ENCODE measurements at places on chromosomes 5 and 9.

- DNase-seq = no peak
These were observed 188.1 kb downstream of the RFX3 start for GRCh38 chr9:3337515-3338225.

DNA sequence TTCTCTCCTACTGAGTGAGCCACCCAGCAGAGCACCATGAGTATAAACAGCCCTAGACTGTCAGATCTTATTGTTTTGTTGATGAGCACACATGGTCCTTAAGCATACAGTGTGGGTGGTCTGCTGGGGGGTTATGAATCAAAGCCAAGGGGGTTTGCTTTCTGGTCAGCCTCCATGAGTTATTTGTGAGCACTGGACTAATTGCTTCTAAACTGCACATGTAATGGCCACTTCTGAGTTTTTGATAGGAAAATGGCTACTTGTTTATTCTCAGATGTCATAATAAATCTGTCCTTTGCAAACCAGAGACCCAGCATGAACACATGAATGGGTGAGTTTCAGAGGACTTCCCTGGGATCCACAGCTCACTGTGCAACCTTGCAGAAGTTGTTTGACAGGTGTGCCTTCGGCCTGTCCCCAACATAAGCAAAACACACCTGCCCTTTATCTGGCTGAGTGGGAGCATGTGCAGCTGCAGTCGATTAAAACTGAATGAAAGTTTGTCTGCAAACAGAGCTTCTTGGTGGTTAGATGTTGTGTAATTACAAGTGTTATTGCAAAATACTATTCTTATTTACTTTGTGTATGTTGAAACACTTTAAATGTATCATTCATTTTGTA is 35.9 kb downstream of the MAMDC2 start:
- DNase-seq = no peak

DNA sequence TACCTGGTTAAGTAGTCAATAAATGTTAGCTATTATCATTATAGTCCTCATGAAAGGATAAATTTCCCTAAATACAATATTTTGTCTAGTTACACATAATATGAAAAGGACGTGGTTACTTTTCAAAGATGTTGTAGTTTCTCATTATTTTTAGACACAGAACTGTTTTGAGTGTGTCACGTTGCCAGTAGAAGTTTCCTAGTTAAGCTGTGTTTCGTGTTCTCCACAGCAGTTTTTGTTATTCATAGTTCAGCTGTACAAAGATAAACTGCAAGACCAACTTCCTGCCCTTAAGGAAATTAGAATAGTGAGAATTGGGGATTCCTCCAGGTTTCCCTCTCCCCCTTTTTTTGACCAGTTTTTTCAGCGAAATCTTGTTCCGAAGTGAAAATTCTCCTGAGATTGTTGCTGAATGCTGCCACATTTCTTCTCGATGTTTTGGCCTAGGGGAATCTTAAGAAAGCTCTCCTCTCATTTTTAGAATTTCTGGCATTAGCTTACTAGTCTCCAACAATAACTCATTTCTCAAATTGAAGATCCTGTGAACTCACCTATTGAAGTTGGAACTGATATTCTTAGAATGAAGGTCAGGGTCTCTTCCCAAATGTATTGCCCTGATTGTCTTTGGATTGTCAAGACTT is 176.1 kb downstream of the PAM start:
- no peak for DNase-seq

DNA sequence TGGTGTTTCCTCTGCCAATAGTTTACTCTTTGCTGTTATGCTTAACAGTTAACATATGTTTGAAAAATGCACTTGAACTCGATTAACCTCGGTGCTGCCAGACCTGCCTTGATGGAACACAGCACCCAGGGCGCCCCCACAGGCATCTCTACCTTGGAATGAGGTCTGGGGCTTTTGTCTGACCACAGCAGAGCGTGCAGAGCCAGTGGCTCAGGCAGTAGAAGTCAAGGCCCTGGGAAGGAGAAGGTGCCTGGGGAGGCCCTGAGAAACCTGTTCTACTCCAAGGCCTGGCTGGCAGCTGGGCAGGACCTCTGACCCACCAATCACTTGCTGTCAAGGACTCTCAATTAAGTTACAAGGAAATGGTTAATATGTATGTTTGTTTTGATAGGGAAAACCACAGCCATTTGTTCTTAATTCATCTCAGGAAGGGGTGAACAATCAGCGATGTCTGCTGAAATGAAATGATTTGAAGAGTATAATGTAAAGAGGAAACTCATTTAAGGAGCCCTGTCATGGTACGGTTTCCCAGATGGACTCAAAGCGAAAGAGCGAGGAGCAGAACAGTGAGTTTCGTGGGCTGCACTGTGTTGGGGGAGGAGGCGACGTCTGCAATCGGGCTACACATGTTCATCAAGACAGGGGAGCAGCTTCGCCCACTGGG is 21.9 kb downstream of the MACROH2A1 start:
- no peak for DNase-seq

DNA sequence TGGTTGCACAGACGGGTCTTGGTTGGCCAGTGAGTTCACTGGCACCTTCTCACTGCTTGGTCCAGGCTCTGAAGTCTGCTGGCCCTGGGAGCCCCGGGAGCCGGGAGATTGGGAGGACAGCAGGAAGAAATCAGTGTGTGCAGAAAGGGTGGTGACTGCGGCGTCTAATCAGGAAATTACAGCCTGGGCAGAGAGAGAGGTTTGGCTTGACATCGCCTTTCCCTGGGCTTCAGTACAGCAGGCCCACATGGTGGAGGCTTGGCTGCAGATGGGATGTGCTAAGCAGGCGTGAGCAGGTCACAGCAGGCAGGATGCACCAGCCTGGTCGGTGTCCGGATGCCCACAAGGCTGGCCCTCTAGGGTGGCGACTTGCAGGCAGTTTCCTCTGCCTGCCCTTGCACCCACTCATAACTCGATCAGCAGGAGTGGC is 17.2 kb downstream of the PITX1 start:
- DNase-seq = no peak

- DNase-seq = peak; percentile 37
These were observed 4.0 kb upstream of the TEX48 start for GRCh38 chr9:114685951-114686350.

GRCh38 chr9:70553707-70554673 is 139.5 kb upstream of the KLF9 start:
- no peak for DNase-seq

DNA sequence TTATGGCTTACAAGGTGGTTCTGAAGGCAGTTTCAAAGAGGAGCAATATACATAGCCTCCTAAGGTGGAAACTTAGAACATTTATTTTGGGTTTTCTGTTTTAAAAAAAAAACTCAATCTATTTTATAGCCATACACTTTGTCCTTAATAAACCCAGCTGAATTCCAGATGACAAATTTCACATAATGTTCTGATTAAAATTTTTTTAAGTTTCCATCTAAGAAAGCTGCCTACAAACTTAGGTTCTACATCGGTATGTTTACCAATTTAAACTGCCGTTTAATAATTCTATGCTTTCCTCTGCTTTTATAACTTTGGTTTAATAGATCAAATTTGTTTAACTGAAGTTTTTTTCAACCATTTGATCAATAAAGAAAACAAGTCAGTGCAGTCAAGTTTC is 12.5 kb downstream of the NR3C1 start:
- DNase-seq = no peak

DNA sequence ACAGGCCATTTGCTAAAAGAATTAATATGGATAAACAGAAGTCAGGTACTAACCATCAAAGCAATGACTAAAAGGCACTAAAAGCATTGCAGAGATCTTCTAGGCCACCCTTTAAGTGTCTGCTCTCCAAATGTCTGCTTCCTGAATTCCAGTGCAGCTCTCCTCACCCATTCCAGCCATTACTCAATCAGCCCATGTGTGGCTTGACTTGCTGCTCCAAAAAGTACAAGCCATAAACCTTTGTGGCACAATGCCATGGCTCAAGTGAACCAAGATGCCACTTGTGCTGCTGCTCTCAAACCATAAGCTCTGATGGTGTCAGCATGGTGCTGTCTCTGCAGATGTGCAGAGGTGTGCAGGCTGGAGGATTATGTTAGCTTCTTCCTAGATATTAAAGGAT is 290.2 kb upstream of the POU5F2 start:
- DNase-seq = no peak

GRCh38 chr5:67960939-67961338 is 254.6 kb upstream of the PIK3R1 start:
- DNase-seq = no peak

GRCh38 chr9:26061948-26062575 is 383.8 kb upstream of the TUSC1 start:
- DNase-seq = no peak

GRCh38 chr5:107090506-107090905 is 580.2 kb downstream of the EFNA5 start:
- DNase-seq = no peak

DNA sequence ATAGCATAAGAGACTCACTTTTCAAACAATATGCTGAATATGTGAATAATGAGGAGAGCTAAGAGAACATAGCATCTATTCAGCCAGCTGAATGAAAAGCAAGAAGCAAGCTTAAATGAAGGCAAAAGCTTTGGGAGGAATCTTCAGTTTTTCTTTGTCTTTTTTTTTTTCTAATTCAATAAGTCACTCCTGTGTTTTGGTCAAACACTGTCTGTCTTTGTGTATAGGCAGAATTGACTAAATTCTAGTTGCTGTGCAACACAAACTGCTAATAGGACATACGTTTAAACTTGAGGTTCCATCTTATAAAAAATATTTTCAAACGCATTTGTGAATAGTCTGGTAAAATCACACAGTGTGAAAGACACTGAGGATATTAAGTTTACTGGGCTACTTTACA is 156.9 kb upstream of the KCNN2 start:
- DNase-seq = no peak

DNA sequence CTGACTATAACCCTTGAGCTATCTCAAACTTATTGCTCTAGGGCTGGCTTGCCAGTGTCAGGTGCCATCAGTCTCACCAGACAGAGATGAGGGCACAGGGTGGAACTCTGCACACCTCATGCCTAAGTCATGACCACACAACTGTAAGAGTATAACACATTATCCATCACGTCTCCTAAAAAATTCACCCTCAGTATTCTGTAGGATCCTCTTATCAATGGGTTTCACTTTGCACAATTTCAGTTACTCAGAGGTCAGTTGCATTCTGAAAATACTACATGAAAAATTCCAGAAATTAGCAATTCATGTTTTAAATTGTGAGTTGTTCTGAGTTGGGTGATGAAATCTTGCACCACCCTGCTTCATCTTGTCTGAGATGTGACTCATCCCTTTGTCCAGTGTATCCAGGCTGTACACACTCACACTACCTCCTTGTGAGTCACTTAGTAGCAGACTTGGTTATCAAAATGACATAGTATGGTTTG is 690.9 kb upstream of the CDH18 start:
- no peak for DNase-seq

GRCh38 chr9:76038431-76038830 is 148.0 kb downstream of the PCSK5 start:
- no peak for DNase-seq

DNA sequence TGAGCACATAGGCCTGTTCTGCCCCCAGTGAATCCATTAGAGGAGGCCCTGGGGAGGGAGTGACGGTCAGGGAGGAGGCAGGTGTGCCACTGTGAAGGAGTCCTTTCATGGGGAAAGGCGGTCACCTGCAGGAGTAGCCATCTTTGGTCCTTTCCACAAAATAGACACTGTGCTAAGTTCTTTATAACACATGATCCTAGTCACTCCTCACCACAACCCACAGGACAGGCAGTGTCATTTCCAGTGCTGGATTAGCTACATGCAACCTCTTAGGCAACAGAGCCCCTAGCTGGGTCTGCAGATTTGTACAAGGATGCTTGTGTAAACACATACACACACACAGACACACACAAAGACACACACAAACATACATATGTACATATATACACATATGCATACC is 18.3 kb downstream of the DOCK2 start:
- no peak for DNase-seq

DNA sequence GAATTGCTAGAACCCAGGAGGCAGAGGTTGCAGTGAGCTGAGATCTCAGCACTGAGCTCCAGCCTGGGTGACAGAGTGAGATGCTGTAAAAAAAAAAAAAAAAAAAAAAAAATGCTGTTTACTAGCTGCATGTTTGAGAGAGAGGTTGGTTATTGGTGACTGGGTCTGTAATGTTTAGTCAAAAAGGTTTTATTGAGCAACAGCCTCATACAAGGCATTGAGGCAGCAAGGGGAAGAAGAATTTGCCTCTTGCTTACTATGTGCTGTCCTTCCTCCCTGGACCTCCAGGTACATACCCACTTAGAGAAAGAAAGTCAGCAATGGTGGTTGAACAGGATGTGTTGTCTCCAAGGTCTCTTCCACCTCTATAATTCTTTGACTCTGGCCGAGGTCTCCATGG is 140.7 kb upstream of the SPRY4 start:
- DNase-seq = no peak

DNA sequence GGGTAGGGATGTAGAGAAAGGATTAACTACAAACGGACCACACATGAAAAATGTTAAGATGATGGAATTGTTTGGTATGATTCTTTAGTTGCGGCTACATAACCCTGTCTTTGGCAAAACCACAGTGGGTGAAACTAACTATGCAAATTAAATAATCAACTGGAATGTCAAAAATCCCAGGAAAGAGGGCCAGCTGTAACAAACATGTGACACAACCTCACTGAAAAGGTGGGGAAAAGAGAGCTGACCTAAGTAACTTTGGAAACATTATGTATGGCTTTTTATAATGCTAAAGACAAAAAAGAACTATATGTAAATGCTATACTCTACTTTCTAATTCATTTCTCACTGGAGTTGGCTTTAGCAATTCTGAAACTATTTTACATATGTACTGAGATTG is 252.0 kb downstream of the MRPS30 start:
- no peak for DNase-seq

DNA sequence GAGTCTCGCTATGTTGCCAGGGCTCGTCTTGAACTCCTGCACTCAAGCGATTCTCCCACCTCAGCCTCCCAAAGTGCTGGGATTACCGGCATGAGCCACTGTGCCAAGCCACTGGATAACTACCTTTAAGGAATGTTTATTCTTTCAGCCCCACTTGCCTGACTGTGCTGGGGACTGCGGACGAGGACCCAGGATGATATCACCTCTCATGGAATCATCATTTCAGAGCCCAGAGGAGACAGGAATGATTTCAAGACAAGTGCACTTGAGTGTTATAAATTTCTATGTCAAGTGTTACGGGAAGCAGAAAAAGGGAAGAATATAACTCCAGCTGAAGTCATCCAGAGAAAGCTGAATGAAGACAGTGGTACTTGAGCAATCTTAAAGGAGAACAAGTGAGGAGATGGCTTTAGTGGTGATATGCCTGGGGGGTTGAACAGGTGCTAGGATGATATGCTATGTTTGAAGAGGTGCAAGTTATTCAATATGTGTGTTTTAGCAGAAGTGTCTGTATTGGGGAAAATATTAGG is 109.3 kb downstream of the DCP2 start:
- no peak for DNase-seq

GRCh38 chr5:103569313-103570060 is 6.9 kb upstream of the NUDT12 start:
- no peak for DNase-seq

DNA sequence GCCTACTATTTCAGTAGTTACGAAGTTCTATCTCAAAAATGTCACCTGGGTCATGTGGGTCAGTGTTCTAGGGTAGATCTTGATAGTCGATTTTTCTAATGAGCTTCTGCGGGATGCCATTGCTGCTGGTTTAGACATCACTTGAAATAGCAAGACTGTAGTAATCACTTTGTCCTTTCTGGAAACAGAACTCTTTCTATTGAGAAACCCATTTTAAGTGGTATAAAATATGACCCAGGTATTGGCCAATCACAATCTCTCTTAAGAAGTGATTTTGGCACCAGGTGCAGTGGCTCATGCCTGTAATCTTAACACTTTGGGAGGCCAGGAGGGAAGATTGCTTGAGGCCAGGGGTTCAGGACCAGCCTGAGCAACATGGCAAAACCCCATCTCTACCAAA is 17.6 kb downstream of the ARRDC3 start:
- no peak for DNase-seq
